ENCODE measurements at places on chromosomes 5 and 9.

- no peak for DNase-seq
These were observed 180.3 kb upstream of the GHR start for GRCh38 chr5:42242881-42243485.

DNA sequence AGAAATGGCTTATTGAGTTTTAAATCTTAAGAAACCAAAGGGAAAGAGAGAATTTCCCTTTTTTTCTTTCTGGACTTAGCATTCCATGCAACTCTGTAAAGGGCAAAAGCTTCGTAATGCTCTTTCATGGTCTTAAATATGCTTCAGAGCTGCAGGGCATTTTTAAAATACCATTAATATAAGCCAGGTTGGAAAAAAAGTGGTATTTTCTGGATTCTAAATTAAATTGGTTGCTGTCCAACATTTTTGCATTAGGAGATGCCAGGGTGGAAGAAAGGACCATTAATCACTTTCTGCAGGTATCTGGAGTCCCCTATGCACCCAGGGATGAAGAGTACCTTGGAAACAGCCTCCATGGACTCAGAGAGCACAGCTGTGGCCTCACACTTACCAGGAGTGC is 215.1 kb upstream of the DAPK1 start:
- DNase-seq: no peak

GRCh38 chr9:81145331-81145963 is 543.9 kb downstream of the TLE1 start:
- DNase-seq: peak; percentile 34

- DNase-seq: no peak
These were observed 106.7 kb upstream of the CPEB4 start for GRCh38 chr5:173781432-173781815.

DNA sequence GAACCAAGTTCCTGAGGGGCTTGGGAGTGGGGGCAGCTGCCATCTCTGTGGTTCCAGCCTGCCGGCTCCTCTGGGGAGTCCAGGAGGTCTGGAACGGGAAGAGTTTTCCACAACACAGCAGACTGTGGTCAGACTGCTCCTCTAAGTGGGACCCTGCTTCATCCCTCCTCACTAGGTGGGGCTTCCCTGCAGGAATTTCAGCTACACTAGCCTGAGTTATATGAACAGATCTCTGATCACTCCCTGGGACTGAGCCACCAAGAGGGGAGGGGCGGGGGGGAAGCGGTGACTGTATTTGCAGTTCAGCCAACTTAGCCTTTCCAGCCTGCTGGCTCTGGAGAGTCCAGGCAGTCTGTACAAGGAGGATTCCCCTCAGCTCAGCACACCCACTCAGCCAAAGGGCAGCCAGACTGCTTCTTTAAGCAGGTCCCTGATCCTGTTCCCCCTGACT is 19.4 kb downstream of the DTWD2 start:
- no peak for DNase-seq

GRCh38 chr5:67123819-67124218 is 72.8 kb downstream of the CD180 start:
- DNase-seq: no peak

DNA sequence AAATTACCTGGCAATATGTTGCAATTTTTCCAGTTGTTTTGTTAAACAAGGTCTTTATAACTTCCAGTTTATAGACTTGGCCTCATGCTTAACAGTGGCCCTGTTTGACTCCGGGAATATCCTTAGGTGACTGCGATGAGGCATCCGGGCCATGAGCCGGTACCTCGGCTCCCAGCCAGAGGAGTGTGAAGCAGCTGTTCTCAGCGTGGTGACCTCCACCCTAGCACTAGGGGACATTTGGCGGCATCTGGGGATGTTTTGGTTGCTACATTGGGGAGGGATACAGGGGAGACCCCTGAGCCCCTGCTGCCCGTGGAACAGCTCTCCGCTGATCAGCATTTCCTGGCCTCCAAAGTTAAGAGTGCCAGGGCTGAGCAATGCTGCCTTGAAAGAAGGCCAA is 533.4 kb downstream of the IRX1 start:
- DNase-seq: no peak

DNA sequence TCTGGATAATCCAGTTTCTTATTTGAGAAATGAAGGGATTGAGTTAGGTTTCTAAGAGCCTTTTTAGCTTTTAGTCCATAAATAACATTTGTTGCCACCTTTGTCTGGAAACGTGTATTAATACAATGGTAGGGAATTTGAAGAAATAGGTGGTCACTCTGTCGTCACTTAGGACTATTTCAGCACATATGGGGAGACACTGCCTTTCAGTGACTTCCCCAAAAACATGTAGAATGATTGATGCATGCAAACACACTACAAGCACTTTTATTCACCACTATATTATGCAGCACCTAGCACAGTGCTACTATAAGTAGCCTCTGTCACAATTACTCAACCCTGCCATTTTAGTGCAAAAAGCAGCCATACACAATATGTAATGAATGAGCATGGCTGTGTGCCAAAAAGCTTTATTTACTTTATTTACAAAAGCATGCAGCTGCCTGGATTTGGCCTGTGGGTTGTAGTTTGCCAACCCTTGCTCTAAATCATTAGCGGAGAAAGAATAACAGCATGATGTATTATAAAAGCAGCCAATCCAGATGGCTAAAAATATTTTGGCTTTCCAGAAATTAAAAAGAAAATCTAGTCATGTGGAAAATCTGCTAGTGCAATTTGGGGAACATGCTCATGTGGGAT is 154.2 kb upstream of the HMHB1 start:
- peak; percentile 39 for DNase-seq

GRCh38 chr5:62791059-62791458 is 212.4 kb downstream of the LRRC70 start:
- no peak for DNase-seq

- no peak for DNase-seq
These were observed 816.1 kb upstream of the C9orf72 start for GRCh38 chr9:28389411-28389810.

DNA sequence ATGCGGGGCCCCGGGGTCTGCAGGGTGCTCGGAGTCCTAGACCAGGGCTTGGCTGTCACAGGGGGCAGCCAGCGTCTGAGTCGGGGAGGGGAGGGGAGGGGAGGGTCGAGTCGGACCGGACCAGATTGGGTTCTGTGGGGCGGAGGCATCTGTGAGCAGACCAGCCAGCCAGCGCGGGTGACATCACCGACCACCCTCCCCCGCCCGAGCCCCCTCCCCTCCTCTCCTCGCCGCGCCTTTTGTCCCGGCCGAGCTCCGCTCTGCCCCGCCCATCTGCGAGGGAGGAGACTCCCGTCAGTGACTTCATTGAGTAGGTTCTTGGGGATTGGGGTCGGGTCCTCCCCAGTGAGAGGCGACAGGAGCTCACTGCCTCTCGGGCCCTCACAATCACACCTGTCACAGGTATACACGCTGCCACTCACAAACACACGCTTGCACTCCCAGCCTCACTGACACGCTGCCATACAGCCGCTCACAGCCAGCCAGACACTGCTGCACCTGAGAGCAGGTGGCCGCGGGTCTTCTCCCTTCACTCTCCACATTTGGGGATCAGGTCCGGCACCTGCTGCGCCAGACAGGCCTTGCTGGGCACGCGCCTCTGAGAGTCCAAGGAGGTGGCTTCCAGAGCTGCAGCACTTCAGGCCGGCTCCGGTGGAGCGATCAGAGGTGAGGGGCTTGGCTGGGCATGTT is 546 bp downstream of the DNAJB5 start:
- DNase-seq: peak; percentile 60

DNA sequence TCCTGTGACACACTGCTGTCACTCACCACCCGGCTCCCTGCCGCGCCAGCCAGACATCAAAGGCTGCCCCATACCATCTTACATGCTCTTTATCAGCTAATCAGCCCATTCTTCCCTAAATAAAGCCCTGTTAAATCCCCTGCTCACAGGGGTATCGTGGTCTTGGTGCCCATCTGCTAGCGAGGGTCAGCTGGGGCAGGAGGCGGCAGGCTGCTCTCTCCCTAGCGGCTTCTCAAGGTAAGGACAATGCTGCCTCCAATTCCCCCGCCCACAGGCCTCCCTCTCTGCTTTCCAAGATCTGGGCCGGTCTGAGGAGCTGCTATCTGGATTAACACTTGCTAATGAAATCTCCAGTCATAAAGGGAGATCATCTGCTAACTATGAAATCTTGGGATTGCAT is 26.8 kb downstream of the BARHL1 start:
- DNase-seq: no peak

- peak; percentile 94 for DNase-seq
These were observed 5.6 kb upstream of the IRF1 start for GRCh38 chr5:132496191-132496630.

- DNase-seq: no peak
These were observed 13.2 kb downstream of the TRIM32 start for GRCh38 chr9:116700279-116700678.

GRCh38 chr9:129602598-129603415 is 18.1 kb downstream of the C9orf50 start:
- no peak for DNase-seq
